Mesenteric fat pad (tissue), 1 donor: ENCODE measurements at places on chromosomes 6 and 20. TPM values are rescaled to one million over a fixed set of nuclear protein-coding genes. Genes with fewer than 3 reads are reported as not detected.

- no peak for DNase-seq
Observed at GRCh38 chr6:148501178-148501590, 158.5 kb downstream of the SASH1 start.

LY6G6C gene
- not detected for total RNA-seq

DNA sequence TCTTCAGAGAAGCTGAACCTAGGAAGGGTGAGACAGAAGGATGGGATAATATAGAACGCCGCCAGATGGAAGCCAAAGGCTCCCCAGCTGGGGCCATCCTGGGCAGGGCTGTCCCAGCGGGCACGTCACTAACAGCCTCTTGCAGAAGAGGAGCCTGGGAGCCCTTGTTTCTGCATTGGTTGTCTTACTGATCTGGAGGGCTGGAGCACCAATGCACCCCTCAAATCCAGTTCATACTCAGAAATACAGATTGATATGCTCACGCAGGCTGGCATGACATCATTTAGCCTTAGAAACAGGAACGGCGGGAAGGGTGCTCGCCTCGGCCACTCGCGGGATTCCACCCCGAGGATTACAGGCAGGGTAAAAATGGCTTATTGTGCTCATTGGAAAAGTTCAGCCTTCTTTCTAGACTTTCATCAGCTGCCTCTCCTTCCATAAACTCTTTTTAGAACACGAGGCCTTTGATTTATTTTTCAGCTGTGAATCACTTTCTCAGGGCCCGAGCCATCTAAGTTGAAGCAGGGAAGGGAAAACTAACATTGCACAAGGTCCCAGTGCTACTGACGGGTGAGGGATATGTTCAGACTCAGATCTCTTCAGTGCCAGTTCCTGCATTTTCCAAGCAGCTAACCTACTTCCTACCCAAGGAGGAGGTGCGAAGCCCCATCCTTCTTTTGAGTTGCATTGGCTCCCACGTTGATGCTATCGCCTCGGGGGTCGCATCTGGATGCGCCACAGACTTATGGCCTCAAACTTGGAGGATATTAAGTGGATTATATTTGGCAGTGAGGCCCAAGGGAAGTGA, 82.3 kb downstream of the GMPR start:
- DNase-seq = peak; percentile 67

- DNase-seq = no peak
Observed at GRCh38 chr6:38221251-38221650, 401.7 kb downstream of the ZFAND3 start.

ZNF335 gene
- 17.1 TPM for total RNA-seq

DNA sequence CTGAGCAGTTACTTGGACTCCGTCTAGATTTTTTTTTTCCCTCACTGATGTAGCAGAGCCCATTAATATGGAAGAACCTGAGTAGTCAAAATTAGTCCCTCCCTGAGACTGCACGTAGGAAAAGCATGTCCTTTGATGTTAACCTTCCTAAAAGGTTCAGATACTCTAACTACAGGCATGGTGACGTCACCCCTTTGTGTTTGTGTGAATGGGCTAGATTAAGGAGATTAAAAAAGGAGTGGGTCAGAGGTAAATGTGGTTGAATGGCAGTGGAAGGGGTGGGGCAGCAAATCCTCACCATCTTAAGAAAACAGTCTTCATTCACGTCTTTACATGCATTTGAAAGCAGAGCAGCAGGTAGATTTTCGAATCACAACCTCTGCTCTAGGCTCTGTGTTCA, 521.1 kb downstream of the TFAP2B start:
- no peak for DNase-seq

- DNase-seq = no peak
Observed at GRCh38 chr20:48405909-48406308, 421.9 kb downstream of the PREX1 start.

DNA sequence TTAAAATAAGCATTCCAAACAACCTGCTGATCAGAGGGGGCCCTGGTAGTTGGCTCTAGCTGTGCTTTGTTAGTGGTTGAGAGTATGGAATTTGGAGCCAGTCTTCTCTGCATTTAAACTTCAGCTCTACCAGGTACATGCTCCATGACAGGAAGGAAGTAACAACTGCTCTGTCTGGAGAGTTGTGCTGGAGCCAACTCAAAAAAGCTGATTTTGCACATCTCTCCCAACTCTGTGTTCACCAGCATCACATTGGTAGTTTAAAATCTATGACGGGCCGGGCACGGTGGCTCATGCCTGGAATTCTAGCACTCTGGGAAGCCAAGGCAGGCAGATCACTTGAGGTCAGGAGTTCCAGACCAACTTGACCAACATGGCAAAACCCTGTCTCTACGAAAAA, 68.8 kb upstream of the BMP2 start:
- DNase-seq = no peak

GHRH gene
- total RNA-seq = not detected

FAM217A gene
- total RNA-seq = not detected

GRCh38 chr6:18343741-18344140, 43.4 kb upstream of the RNF144B start:
- DNase-seq = no peak

PHACTR1 gene
- total RNA-seq = 10.8 TPM

DNA sequence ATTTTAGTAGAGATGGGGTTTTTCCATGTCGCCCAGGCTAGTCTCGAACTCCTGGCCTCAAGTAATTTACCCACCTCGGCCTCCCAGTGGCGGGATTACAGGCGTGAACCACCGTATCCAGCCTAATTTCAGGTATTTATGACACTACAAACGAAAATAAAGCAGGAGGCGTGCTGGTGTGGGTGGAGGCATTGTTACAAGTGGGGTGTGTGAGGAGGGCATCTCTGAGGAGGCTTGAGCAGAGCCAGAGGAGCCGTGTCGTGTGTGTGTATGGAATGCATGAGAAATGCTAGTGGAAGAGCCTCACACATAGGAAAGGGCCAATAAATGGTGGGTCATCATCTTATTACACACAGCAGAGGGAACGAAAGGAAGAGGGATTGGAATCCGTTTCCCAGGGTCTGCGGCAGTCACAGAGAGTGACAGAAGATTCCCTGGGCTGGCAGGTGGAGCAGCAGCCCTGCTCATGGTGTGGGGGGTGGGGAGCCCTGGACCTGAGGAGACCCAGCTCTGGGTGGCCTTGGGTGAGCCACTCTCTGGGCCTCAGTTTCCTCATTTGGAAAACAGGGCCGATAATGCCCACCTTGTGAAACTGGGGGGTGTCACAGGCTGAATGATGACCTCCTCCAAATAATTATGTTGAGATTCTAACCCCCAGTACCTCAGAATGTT, 17.2 kb upstream of the PEDS1 start:
- DNase-seq = no peak

- no peak for DNase-seq
Observed at GRCh38 chr6:113733381-113733780, 123.8 kb upstream of the MARCKS start.

- DNase-seq = no peak
Observed at GRCh38 chr6:20817806-20818320, 283.6 kb downstream of the CDKAL1 start.

DNA sequence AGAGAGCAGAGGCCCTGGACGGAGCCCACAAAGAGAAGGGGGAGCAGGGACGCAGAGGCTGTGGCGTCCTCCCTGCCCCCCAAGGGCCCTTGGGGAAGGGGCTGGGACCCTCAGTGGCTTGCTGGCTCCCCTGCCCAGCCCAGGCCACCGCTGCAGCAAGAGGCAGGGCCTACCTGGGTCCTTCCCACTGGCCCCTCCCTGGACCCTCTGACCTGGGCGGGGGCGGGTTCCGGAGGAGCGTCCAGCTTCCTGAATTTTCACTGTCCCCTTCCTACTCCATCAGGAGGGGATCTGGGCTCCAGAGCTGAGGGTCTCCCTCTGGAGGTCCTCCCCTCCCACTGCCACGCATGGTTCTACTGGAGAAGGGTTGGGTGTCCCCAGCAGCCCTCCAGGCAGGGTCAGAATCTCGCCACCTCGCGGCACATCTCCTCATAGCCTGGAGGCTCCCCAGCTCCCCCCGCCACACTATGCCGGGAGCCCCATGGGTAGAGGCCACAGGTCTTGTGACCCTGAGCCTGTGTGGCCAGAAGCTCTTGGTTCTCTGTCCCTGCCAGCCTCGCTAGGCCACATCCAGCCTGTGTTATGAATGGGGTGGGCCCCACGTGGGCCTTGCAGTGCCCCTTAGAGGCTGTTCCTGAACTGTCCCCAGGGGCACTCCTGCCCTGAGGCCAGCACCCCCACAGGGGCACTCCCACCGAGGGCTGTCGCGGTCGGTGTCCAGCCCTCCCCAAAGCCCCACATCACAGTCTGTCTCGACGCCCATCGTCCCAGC, 1.0 kb upstream of the SOX18 start:
- DNase-seq = no peak

DNA sequence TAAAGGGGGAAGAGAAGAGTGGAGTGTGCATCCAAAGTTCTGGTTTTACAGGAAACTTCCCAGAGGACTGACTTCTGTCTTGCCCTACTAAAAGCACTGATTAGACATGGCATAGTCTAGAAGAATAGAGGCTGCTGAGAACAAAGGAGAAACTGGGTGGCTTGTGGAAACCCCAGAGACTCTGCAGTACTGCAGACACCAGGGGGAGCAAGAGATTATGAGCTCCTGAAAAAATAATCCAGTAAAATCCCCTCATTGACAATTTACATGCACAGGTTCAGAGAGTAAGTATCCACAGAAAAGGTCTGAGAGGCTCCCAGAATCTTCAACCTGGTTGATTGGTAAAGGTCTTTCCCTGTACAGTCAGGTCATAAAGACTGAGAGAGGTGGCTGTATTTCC, 48.7 kb upstream of the CLVS2 start:
- DNase-seq = no peak
